Activated CD8-positive, alpha-beta memory T cell treated with anti-CD3 and anti-CD28 coated beads, Interleukin-2, amount 50 U/mL, for 4 hours (primary cell): ENCODE measurements at places on chromosomes 11 and 22.
A peak's percentile ranks its signal among the peaks of the same experiment; 100 is the strongest.

GRCh38 chr11:76750746-76751145 is 32.4 kb upstream of the TSKU start:
- DNase-seq, result no peak

- DNase-seq, result no peak
Observed at GRCh38 chr11:88104408-88104807, 70.8 kb downstream of the RAB38 start.

DNA sequence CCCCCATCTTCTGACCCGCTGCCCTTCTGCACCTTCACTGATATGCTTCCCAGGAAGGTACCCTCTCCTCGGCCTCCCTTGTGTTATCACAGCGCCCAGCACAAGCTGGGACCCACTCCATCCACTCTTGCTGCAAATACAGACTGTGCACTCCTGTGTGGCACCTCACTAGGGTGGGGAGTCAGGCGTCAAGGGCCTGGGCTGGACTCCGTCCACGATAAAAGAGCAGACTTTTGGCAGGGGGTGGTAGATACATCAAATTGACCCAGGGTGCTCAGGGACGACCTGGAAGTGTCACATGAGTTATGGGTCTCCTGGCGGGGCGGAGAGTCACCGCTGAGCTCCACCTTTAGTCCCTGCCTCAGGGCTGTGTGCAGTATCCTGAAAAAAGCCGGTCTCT is 908 bp downstream of the TRPM5 start:
- DNase-seq, result peak; percentile 10

DNA sequence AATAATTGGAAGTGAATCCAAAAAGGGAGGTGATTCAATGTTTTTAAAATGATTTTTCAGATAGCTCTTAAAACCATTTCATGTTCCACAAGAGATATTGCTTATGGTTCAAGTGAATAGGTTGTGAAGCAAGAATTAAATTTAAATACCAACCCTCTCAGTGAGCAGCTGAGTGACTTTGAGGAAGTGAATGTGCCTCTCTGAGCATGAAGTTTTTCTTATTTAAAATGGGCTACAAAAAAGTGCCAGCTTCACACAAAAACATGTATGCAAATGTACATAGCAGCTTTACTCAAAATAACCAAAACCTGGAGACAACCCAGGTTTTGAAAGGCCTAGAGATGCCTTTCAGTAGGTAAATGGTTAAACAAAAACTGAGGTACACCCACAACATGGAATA is 35.5 kb upstream of the GAB4 start:
- no peak for DNase-seq

GRCh38 chr11:107702109-107702660 is 9.7 kb downstream of the SLN start:
- DNase-seq, result no peak

- no peak for DNase-seq
Observed at GRCh38 chr22:33328789-33329296, 270.7 kb upstream of the SYN3 start.

DNA sequence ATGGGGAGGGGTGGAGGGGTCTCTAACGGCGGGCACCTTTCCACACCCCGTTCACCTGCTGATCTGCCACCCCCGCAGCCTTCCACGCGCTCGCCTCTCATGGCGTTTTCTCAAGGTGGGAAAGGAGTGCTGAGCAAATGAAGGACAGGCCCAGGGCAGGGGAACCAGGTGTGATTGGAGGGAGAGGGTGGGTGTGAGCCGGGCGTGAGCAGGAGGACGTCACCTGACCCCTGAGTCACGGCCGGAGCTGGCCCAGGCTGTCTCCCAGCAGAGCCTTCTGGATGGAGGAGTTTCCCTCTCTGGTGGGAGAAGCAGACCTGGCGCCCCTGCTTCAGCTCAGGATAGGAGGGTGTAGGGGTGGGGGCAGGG is 14.0 kb upstream of the ARHGAP8 start:
- DNase-seq, result no peak

DNA sequence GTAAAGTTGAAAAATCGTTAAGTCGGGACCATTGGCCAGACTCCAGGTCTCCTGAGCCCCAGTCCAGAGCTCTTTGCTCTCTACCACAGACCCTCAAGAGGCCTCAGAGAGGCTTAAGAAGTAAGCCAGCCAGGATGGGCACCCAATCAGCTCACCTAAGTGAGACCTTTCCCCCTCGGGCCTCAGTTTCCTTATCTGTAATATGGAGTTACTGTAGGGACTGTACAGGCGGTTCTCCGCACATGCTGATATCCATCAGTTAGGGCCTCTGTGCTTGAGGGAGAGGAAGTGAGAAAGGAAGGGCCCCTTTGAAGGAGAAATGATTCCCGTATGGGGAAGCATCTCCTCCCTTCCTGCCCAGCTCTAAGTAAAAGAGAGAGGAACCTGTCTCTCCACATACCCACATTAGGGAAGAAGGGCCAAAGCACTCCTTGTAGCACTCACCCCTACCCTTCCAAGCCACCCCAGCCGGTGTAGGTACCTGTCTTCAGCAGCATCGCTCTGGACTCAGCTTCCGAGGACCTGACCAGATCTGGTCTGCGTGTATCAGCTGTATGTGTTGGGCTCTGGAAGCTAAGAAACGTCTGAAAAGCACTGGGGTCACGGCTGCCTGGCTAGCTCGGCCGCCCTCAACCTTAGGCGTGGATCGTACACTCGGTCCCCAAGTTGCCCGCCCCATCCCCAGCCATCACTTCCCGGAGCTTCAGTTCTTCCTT is 653 bp downstream of the NAGA start:
- no peak for DNase-seq

DNA sequence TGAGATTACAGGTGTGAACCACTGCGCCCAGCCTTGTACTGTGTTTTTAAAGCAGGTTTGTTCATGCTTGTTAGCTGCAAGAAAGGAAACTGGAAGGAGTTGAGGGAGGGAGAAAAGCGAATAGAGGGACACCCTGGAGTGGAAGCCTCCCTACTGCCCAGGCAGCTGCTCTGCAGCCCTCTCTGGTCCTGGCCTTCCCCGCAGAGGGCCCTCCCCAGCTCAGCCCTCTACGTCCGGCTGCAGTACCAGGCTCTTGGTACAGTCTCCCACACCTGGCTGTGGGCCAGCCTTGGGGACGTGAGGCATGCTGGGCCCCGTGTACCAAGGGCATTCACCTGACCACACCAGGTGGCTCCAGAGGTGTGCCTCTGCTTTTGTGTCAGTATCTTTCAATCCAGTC is 70.8 kb downstream of the MED15 start:
- DNase-seq, result peak; percentile 10

DNA sequence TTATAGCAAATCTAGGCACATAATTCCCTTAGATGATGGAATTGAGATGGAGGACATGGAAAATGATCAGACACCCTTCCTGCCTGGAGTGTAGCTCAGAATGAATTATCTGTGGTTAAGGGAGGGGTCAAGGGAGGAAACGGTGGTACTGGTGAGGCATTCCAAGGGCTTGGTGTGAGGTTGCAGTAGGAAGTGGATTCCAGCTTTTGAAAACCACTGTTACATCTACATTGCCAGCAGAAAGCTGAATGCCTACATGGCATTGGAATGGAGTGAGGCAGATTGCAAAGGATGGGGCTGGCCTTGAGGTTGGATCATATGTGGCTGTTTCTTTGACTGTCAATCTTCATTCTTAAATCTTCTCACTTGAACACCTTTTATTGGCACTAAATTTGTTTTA is 684.4 kb downstream of the NTM start:
- no peak for DNase-seq

- DNase-seq, result no peak
Observed at GRCh38 chr11:67060111-67060522, 3.5 kb downstream of the RHOD start.

DNA sequence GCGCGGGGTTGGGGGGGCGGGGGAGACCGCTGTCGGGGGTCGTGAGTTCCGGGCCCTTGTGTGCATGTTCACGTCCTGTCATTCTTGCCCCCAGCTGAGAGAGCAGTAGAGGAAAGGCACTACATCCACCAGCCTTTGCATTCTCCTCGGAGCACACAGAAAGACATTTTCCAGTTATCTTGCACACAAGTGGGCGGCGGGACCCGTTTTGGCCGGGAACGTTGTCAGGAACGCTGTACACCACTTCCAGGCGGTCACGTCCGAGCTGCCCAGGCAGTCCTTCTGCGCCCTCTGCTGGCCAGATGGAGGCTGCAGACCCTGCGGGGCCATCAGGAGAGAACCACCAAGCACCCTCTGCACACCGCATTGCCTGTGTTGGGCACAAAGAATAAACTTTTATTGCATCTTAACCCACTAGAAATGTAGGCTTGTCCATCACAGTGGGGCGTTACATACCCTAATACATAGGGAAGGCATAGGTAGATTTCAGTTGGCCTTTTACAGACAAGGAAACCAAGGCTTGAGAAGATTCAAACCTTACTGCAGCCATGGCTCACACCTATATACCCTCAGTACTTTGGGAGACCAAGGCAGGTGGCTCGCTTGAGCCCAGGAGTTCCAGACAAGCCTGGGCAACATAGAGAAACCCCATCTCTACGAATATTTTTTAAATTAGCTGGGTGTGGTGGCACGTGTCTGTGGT is 2.8 kb upstream of the CDKN1C start:
- peak; percentile 89 for DNase-seq

GRCh38 chr11:16921019-16921418 is 93.2 kb downstream of the PLEKHA7 start:
- DNase-seq, result no peak

- DNase-seq, result no peak
Observed at GRCh38 chr11:68413591-68413999, 47.0 kb upstream of the PPP6R3 start.

DNA sequence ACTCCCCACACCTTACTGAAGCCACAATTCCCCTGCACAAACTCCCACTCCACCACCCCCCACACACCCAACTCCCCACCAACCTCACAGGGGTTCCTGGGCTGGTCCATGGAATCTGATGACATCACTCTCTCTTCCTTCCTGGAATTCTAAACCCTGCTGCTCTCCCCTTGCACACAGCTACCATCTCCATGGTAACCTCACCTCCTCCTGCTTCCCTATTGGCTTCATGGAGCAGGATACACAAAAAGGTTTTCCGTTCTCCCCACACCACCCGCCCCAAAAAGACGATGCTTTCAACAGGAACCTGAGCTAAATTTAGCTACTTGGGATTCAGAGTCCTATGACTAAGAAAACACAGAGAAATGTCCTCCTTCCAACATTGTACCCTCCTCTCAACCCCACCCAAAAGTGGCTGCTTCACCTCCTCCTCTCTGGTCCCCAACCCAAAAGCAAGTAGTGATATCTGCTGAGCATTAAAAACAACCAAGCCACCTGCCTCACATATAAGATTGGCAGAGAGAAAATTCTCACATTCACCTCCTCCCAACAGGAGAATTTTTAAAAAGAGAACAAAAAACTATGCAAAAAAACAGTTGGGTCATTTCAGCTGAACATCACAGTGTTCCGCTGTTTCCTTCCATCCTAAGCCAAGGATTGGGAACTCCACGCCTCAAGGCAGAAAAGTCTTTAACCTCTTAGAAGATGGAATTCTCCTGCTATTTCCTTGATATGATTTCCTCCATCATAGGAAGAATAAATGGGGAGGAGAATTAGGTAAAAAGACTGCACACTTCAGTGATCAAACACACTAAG is 66.9 kb downstream of the RBFOX2 start:
- DNase-seq, result no peak

- DNase-seq, result no peak
Observed at GRCh38 chr11:130534551-130534950, 86.1 kb downstream of the ADAMTS15 start.

DNA sequence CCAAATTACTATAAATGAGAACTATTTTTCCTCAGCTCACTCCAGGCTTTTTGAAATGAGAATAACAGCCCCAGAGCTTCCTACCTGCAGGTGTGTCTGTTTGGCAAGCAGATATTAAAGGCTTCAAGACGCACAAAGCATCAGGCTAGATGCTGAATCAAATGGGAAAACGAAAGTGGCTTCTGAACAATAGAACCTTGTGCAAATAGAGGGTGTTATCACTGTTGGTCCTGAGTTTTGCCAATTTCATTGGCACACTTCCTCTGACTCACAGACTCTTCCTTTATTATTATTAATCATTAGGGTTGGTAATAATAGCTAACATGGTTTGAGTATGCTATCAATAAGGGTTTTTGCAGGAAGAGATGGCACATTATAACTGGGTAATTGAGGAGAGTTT is 13.4 kb downstream of the SYT13 start:
- DNase-seq, result no peak

DNA sequence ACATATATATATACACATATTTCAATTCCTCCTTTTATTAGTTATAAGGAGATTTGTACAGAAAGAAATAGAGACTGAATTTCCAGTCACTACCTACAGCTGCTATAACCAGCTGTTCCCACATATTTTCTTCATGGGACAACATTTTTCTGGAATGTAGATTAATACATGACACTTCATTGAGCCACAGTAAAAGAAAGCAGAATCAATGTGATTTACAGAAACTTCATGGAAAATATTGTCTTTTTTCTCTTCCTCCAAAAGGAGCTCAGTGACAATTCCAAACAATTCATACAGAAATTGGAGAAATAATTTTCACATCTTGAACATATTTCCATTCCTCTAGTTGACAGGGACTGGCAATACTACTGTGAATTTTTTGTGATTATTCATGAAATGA is 249.2 kb downstream of the DLG2 start:
- DNase-seq, result no peak

GRCh38 chr22:45482169-45482568 is 20.5 kb upstream of the FBLN1 start:
- DNase-seq, result no peak

DNA sequence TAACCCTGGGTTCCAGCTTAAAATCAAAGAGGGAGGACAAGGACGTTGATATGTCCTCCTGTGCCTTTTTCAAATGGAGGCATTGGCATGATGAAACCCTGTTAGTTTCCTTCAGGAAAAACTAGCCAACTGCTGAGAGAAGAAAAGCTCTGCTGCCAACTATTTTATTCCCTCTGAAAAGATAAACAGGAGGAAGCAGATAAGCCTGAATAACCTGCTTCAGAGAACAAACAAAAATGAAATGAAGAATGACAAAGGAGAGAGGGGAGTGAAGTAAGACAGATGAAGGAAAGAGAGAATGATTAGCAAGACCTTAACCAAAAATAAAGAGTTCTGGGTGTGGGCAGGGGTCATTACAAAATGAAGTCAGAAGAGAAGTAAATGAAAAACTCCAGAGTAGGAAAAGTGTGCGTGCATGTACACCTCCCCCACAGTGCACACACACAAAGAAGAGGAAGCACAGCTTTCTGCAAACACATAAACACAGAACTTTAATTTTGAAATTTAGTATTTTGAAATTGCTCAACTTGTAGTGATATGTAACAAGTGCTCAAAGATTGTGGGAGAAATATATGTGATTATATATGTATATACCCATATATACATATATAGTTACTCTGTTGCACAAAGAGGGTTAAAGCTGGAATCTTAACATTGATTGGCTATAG is 332.2 kb downstream of the LUZP2 start:
- DNase-seq, result no peak

GRCh38 chr22:37860796-37861421 is 11.7 kb downstream of the EIF3L start:
- no peak for DNase-seq
